Cardiac muscle cell (in vitro differentiated cells and primary cell): ENCODE measurements at places on chromosomes 2 and 18. TPM values are rescaled to one million over a fixed set of nuclear protein-coding genes. Genes with fewer than 3 reads are reported as not detected.

The RABL2A gene
- 20.9 and 25.7 TPM in 2 replicates for total RNA-seq

GRCh38 chr2:152485954-152486736 is 151.2 kb downstream of the FMNL2 start:
- no peak for DNase-seq

DNA sequence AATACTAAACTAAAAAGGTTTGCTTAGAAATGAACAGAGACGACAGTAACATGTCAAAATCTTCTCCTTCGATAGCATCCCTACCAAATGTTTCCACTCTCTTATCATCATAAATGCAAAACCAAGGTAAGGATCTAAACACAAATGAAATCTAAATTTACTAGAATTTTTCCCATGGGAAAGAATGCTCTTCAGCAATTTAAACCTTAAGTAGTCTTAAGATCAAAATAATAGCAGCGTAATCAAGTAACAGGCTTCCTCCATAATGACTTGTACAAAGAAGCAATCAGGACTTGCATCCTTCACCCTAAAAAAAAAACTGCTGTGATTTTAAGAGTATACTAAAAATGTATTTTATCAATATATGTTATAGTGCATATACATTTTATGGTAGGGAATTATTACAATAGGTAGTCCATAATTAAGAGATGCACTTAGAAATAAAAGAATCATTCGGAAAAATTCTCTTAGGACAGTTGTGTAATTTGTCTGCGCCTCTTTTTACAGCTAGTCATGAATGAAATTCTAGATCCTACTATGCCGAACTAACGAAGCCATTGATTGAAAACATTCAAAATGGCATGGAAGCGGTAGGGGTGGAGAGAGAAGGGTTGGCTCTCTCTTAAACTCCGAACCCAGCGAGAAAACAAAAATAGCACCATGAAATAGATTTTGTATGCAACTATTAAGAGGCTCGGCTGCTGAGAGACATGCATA is 1.3 kb downstream of the PGAP1 start:
- no peak for DNase-seq

GRCh38 chr2:9806298-9806610 is 37.0 kb upstream of the TAF1B start:
- DNase-seq, result no peak
